GM04503 (cell line): ENCODE measurements at places on chromosomes 5 and 9.

GRCh38 chr5:90185897-90186468 is 223.6 kb downstream of the CETN3 start:
- DNase-seq = no peak

DNA sequence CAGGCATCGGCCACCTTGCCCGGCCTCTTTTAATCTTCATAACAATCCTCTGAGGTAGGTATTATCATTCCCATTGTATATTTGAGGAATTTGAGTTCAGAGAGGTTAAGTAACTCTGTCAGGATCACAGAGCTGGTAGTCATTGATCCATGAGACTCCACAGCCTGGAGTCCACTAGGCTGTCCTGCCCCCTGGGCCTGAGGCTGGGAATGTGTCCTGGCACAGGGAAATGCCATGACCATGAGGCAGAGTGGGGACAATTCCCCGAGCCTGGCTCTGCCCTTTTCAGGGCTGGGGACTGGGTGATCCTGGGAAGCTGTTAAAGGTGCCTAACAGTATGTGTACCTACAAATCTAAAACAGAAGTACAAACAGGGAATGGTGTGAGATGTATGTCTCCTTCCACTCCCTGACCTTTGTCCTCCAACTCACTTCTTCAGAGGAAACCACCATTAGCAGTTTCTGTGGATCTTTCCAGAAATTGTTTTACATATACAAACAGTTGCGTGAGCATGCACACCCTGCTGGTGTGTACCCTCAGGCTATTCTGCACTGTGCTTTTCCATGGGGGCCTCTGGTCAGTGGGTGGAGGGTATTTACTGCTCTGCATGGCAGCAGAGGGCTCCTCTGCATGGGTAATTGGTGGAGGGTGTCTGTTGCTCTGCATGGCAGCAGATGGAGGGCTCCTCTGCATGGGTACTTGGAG is 53.8 kb downstream of the NDST1 start:
- no peak for DNase-seq

DNA sequence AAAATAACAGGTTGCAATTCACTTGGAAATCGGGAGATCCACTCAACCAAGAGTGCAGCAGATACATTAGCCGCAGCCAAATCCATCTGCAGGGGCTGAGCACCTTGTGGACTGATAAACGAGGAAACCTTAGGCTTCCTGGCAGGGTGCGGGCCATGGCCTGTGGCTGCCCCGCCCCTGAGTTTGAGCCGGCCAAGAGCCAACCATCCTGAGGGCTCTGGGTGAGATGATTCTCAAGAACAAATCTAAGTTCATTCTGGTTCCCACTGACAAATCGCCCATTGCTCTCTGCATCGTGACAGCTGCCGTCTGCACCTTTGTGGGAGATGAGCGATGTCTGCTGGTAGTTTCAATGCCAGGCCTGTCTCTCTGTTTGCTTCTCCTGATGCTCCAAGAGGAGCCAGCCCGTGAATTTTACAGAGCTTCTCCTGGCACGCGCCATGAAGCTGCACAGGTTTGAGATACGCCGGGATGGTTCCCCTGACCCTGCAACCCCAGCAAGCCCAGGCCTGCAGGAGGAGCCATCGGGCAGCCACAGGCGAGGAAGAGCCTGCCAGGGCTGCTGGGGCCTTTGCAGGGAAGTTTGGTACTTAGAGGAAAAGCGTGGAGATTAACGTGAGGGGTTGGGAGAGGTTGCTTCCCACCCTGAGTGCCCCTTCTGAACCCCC is 154.0 kb downstream of the OLFM1 start:
- DNase-seq = no peak

DNA sequence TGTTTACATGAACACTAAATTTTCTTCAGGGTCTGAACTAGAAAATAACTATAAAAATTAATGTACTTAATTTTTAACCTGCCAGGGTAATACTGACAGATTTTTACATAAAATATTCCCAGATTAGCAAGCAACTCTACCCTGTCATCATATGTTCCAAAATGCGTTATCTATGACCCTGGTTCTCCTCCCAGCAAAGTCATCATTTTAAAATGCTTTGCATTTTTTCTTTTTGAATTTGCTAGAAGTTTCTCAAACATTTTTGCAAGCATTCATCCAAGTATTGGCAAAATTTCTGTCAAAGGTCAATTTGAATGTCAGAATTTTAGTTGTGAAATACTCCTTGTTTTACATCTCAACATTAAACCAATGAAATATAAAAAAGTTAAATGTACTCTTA is 144.5 kb upstream of the FTMT start:
- no peak for DNase-seq

- no peak for DNase-seq
These were observed 2395.6 kb upstream of the C9orf72 start for GRCh38 chr9:29968831-29969230.

DNA sequence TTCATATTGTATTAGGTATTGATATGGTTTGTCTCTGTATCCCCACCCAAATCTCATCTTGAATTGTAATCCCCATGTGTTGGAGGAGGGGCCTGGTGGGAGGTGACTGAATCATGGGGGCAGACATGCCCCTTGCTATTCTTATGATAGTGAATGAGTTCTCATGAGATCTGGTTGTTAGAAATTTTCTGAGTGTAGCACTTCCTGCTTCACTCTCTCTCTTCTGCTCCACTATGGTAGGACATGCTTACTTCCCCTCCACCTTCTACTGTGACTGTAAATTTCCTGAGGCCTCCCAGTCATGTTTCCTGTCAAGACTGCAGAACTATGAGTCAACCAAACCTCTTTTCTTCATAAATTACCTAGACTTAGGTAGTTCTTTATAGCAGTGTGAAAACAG is 187.4 kb upstream of the SLC24A2 start:
- no peak for DNase-seq

GRCh38 chr5:137603356-137603755 is 104.2 kb upstream of the SPOCK1 start:
- DNase-seq = no peak

DNA sequence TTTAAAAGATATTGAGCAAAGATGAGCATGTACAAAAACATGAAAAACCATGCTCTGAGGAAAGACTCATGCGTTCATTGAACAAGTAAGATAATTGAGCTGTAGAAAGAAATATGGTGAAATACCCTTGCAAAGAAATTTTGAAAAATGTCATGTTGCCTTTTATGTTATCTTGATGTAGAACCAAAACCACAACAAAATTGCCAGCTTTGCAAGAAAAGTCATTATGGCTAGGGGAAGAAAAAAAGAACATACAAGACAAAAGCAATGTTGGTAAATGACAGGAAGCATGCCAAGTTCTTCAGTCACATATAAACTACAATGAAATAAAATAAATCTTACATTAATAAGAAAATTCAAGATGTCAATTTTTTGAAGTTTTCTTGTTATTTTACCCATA is 368.0 kb downstream of the IRX1 start:
- DNase-seq = no peak

GRCh38 chr5:5494489-5495402 is 72.3 kb downstream of the ICE1 start:
- no peak for DNase-seq

DNA sequence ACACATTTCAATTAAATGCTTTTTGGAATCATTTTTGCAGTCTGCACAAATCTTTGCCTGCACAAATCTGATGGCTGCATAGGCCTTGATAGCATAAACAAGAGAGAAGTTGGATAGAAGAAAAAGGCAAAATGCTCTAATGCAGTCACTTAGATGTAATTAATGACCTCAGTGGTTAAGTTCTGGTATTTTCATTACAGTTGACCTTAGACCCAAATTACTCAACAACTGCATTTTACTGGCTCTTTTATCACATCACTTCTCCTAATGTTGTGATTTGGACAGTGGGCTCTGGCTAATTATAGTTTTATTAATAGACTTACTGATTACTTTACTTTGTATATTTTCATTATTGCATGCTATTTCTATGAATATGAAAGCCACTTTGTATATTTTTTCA is 34.3 kb downstream of the NTRK2 start:
- no peak for DNase-seq

GRCh38 chr5:34622098-34622400 is 34.1 kb upstream of the RAI14 start:
- peak; percentile 50 for DNase-seq

- peak; percentile 6 for DNase-seq
These were observed 479.4 kb downstream of the AGTPBP1 start for GRCh38 chr9:85262333-85262732.
